Psoas muscle (tissue), 8 donors: ENCODE measurements at places on chromosomes 13 and 19. TPM values are rescaled to one million over a fixed set of nuclear protein-coding genes. Genes with fewer than 3 reads are reported as not detected.
A peak's percentile ranks its signal among the peaks of the same experiment; 100 is the strongest.

DNA sequence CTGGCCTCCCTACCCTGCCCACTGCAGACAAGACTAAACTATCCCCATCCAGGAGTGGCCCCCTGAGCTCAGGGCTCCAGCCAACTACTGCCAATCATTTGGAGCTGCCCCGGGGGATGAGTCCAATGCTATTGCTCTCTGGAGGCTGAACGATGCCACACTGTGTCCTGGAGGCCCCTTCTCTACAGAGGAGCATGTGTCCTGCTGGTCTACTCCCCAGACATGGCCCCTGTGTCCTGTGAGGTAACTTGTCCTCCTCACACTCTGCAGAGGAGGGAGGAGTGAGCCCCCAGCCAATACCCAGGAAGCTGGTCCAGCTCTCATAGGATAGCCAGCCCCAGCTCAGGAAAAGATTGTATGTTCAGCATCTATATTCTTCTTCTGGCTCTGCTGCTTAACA lies 159.1 kb upstream of the GPR12 start:
- no peak for DNase-seq

NRTN gene
- total RNA-seq = not detected

- no peak for DNase-seq
Measured at GRCh38 chr13:62360609-62361008, 945.0 kb upstream of the PCDH20 start.

SLC25A41 gene
- total RNA-seq = 0.60 TPM

KCNN4 gene
- total RNA-seq = 0.89 TPM

DNA sequence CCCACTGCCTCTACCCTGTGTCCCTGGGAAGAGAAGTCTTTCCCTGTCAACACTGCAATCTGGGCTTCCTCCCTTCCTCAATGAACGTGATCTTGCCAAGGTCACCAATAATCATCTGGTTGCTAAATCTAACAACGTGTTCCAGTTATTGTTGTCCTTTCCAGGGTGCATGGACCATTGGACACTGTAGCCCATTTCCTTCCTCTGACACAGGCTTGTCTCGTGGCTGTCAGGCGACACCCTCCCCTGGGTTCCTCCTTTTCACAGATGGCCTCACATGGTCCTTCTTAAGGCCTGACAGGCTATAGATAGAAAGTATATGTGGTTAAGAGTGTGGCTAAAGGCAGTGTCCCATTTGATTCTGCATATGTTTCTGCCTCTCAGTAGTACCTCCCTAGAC lies 67.7 kb upstream of the STARD13 start:
- DNase-seq = peak; percentile 67

GZMM gene
- total RNA-seq = not detected

DNA sequence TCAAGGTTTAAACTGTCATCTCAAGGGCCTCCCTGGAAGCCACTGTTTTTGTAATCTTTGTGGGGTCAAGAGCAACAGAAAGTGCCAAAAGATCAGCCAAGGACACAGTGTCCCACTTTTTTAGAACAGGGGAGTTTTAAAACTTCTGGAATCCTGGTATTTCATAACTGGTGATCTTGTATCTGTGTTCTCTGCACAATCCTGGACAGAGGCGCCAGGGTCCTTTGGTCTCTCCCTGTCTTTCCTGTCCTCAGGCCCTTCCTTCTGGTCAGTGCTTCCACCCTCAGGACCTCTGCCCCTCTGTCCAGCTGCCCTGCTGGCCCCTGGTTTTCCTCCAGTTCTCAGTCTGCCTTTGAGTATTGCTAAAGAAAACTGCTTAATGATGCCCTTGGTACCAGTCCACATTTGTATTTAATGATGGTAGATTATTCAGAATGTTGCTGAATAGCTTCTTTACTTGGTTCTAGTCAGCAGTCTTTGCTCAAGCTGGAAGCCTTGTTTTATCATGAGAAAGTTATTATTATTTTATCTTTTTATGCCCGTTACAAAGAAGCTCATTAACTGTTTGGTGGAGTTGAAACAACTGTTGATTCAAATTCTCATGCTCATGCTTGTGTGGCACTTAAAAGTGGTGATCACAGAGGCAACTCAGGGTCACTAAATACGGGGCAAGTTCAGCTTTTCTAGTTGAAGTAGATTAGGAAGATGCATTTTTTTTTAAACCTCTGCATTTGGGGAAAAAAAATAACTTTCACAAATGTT lies 47.5 kb downstream of the WASF3 start:
- peak; percentile 75 for DNase-seq

KIRREL2 gene
- total RNA-seq = not detected

- no peak for DNase-seq
Measured at GRCh38 chr13:48709213-48709612, 55.5 kb downstream of the CYSLTR2 start.

ICAM3 gene
- 8.4 TPM for total RNA-seq
